Right renal cortex interstitium (tissue), 3 donors: ENCODE measurements at places on chromosomes 11 and 22.

DNA sequence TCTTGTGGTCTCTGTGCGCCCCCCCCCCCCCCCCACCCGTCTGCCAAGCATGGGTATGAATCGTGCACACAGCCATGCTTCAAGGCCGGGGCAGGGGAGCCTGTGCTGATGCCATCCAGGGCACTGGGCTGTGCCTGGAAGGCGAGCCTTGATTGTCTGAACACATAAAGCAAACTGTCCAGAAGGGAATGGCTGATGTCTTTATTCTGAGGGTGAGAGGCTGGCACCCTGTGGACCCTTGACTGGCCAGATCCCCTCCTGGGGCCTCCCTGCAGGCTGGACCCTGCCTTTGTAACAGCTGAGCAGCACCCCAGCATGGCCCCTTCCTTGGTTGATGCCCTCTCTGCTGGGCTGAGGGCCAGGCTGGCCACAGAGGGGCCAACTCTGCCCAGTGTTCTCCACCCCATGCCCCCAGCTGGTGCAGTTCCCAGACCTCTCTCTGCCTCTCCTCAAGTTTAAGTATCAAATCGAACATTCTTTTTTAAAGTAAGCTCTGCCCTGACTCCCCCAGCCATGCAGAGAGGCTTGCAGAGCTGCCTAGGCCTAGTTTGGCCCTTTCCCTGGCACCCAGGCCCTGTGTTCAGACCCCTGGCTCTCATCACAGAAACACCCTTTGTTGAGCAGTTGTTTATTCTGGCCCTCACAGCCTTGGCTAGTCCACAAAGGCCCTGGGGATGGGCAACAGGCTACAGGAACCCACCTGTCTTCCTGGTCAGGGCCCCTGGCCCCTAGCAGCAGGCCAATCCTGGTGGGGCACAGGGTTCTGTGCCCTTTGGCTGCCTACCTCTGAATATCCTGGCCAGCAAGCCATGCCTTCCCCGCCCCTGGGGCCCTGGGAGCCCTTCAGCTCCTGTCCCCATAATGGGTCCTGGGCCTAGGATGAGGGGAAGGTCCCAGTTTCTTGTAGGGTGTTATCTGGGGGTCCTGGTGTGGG, 3.9 kb upstream of the RANBP1 start:
- no peak for DNase-seq

DNA sequence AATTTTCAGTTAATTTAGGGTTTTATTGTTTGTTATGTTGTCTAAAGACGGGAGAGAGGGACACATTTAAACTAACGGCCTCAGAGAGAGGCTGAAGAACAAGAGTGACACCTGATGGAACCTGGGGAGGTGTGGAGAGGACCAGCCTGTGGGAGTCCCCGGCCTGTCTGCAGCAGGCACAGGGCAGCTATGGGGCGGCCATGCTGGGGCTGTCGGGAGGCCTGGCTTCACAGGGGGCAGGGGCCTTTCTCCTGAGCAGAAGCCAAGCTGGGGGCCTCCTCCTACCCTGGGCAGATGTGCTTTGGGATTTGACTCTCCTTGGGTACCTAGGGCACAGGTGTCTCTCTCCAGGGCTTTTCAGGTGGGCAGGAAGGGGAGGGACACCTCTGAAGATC, 21.9 kb downstream of the RELT start:
- DNase-seq, result no peak

DNA sequence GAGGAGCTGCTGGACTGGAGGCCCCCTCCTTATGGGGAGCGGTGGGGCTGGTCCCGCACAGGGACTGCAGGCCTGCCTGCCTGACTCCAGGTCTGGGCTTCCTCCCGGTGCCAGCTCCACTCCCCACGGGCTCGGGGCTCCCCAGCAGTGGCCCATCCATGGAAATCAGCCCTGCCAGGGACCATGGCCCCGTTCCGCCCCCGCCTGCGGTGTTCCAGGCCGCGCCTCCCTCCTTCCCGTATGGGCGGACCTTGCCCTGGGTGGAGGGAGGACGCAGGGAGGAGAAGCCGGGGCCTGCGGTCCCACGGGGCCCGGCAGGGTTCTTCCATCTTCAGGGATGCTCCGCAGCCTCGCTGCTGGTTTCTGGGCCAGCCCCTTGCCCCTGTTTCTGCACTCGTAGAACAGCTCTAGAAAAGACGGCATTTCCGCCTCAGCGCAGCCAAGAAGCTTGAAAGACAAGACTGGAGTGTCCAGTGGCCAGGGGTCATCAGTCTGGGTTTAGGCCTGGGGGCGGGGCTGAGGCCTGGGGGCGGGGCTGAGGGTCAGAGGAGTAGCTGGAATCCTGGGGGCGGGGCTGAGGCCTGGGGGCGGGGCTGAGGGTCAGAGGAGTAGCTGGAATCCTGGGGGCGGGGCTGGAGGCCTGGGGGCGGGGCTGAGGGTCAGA, 1330.6 kb downstream of the BRD1 start:
- no peak for DNase-seq

- peak; percentile 26 for DNase-seq
These were observed 85.4 kb downstream of the ATXN10 start for GRCh38 chr22:45757068-45757467.

GRCh38 chr11:73430326-73430725, 54.1 kb downstream of the RELT start:
- no peak for DNase-seq

GRCh38 chr11:26937386-26937785, 56.5 kb upstream of the FIBIN start:
- no peak for DNase-seq

DNA sequence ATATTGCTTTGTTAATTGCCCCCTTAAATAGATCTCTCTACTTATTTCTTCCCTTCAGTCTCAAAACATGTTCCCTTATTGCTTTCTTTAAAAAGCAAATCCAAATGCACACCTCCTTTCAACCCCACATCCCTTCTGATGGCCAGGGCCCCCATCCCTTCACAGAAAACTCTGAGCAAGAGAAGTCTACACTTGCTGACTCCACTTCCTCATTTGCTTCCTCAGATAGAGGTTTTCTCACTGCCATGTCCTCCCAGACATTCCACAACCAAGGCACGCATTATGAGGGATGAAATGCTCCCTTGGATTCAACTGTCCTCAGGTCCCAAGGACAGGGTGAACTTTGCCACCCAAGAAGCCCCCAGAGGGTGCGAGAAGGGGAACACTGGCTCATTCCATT, 43.1 kb downstream of the CSNK2A3 start:
- DNase-seq, result no peak

- DNase-seq, result no peak
These were observed 24.3 kb downstream of the ARFGAP2 start for GRCh38 chr11:47152126-47152952.

DNA sequence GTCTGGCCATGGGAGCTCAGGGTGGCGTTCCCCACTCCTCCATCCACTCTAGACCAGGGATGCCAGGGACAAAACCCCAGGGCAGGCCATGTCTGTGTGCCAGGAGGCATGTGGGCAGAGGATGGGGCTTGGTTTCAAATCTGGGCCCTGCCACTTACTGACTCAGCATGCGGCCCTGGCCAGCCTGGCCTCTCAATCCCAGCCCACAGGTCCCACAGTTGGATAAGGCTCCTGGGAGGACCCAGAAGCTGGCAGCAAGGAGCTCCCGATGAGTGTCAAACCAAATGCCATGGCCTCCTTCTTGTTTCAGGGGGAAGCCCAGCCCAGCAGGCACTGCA, 1290.4 kb downstream of the BRD1 start:
- no peak for DNase-seq

DNA sequence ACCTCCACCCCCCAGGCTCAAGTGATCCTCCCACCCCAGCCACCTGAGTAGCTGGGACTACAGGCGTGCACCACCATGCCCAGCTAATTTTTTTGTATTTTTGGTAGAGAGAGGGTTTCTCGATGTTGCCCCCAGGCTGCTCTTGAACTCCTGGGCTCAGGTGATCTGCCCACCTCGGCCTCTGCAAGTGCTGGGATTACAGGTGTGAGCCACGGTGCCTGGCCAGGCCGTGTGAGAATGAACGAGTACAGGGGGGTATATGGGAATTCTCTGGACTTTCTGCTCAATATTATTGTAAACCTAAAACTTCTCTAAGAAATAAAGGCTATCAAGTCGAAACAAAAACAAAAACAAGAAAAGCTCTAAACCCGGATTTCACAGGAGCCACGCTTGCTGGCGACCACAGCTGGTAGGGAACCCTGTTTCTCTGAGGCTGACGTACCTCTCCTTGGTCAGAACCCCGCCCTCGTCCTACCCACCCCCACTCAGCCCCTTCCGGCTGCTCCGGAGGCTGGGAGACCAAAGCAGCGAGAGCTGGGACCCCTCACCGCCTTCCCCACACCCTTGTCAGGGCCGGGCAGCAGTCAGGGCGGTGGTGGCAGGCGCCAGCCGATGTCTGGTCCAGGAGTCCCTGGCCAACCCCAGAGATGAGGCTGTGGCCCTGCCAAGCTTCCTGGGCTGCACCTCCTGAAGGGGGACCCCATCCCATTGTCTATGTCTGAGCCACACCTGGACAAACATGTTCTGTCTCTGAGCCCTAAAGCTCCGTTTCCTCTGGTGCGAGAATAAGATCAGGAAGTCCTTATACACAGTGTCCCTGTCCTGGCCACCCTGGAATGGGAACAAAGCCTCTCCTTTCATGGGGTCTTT, 52.1 kb downstream of the LINC01488 start:
- DNase-seq, result no peak

DNA sequence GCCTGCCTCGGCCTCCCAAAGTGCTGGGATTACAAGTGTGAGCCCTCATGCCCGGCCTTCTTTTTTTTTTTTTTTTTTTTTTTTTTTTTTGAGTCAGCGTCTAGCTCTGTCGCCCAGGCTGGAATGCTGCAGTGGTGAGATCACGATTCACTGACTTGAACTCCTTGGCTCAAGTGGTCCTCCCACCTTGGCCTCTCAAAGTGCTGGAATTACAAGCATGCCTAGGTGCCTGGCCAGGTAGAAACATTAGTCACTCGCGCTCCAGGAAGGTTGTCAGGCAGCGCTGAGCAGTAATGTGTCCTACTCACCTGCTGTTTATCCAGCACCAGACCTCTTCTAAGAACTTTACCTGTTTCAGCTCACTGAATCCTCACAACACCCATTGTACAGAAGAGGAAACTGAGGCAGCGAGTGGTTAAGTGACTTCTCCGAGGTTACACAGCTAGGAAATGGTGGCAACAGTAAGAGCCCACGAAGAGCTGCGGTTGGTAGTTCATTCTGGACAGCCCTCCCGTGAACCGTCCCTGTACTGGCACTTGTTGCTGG, 496 bp upstream of the CST6 start:
- DNase-seq, result no peak

DNA sequence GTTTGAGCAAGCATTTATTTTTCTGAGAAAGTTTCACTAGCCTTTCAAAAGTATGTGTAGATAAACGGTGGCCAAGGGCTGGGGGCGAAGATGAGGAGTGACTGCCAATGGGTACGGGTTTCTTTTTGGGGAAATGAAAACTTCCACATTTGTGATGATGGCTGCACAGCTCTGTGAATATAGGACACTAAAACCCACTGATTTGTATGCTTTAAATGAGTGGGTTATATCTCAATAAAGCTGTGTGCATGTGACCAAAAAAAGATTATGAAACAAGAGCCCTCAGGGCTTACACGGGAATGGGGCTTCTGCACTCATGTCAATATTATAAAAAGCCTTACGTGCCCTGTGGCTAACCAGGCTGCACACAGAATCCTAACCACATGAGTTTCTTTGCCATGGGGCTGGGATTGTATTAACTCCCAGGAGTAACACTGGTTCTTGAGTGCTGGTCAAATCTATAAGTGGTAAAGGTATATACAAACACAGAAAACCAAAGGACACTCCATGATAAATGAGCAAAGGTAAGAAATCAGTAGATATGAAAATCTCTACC, 31.3 kb downstream of the ABCC8 start:
- DNase-seq, result no peak

DNA sequence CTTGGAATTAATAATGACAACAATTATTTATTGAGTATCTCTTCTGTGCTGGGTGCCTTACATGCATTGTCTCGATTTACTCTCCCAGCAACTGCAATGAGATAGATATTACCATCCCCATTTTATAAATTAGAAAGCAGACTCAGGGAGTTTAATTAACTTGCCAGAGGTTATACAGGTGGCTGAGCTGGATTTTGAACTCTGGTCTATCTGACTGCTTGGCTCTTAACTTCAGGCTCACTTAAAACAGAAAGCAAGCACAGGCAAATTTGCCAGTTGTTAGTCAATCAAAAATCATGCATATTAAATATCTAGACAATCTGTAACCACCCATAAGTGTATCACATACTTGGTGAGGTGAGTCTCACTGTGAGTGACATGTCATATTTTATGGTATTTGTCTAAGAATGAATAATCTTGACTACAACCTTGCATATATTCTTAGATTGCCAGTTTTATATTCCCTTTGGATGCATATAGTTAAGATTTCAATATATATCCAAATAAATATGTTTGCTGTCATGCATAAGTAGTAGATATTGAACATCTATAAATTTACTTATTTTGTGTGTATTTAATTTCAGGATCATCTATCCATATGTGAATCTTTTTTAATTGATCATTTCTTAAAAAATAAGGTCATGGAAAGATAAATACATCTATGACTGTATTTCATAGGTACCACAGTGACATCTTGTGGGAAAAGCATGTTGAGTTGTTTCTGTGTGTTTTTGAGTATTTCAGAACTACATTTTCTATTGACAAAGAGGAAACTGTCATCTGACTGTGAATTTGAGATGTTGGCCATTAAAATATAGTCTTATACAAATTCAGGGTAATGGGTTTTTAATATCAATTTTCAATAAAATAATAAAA, 112.0 kb upstream of the ARHGAP42 start:
- no peak for DNase-seq

- no peak for DNase-seq
These were observed 45.5 kb upstream of the GRIK4 start for GRCh38 chr11:120465921-120466534.

GRCh38 chr11:133815636-133816035, 29.7 kb downstream of the SPATA19 start:
- no peak for DNase-seq

- DNase-seq, result no peak
These were observed 1.1 kb downstream of the CREB3L1 start for GRCh38 chr11:46278387-46279125.

GRCh38 chr22:25419247-25420113, 145.0 kb upstream of the GRK3 start:
- DNase-seq, result no peak

- no peak for DNase-seq
These were observed 48.8 kb upstream of the FIBIN start for GRCh38 chr11:26944866-26945664.

GRCh38 chr11:108197351-108197750, 25.1 kb downstream of the NPAT start:
- DNase-seq, result no peak

GRCh38 chr11:80758787-80759186, 1318.0 kb upstream of the TENM4 start:
- no peak for DNase-seq

DNA sequence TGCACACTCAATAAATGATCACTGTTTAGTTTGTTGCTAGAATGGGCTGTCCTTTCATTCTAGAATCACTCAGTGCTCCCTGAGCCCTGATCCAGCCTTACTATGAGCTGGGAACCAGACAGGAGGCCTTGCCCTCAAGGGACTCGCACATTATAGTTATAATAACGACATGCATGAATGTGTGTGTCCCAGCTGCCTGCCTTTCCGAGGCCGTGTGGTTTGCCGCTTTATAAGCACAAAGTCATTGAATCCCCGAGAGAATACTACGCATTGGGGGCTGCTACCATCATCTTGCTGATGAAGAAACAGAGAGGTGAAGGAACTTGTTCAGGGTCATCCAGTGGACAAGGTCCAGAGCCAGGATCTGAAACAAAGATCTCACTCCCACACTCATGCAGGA, 75.7 kb downstream of the NFAM1 start:
- DNase-seq, result no peak

- no peak for DNase-seq
These were observed 11.7 kb downstream of the CAPRIN1 start for GRCh38 chr11:34063061-34063795.
